ENCODE measurements at places on chromosomes 3 and 15.

DNA sequence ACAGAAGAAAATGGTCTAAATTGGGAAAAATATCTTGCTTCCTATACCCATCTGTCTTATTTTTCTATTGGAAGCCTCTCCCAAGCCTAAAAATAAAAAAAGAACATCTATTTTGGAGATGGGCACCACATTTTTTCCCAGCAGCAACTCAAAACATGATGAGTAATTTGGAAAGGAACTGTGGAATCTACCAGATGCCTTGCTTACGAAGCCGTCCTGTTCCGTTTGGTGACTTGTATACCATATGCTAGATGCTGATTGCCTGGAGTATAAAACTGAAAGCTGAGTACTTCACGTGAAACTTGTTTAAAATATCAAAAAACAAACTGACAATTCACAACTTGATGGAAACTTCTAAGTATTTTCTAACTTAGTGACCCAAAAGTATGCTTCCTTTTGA, 491.0 kb downstream of the ROBO2 start:
- no peak for DNase-seq

DNA sequence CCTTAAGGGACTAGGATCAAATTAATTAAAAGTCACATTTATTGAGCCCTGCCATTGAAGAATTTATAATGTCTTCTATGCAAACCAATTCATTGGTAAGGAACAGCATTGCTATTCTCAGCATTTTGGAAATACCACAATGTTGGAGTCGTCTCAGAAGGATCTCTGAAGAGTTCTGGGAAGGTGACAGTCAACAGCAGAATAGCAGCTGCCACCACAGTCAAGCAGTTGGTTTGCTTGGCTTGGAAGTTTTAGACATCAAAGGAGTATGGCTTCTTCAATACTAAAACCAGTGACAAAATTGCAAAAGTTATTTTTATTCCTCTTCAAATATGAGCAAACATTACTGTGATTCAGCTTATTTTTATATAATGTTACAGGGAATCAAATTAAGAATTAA, 167.9 kb downstream of the CNTN4 start:
- no peak for DNase-seq

DNA sequence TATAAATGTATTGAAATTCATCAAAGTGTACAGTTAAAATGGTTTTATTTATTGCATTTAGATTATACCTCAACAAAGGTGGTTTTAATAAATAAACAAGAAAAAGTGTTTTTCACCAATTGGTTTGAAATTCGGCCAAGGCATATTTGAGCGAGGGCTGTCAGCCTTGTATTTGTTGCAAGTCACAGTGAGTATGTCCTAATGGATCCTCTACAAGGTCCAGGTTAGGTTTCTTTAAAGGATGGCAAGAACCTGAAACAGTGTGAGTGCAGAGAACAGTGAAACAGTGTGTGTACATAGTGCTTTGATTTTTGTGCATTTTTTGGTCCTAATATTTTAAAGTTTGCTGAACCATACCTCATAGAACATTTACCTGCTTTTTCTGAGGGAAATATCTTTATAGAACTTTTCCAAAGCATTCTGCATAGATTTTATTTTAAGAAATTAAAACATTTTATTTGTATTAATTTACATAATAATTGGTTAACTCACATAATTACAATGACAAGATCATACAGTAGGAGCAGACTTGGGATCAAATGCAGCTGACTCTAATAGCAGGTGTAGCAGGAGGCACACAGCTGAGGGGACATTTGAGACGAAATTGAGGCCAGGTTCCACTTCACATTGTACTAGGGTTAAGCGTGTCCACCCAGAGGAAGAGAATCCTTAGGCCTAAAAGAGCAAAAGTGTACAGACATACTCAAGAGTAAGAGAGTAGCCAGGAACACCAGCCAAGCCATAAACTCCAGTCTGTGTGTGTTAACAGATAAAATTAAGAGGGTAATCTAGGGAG, 428.8 kb upstream of the TPRG1 start:
- DNase-seq = no peak

GRCh38 chr15:29270169-29270955, 740 bp upstream of the NSMCE3 start:
- DNase-seq = no peak

- DNase-seq = no peak
These were observed 102.1 kb upstream of the CMC1 start for GRCh38 chr3:28139288-28139687.

DNA sequence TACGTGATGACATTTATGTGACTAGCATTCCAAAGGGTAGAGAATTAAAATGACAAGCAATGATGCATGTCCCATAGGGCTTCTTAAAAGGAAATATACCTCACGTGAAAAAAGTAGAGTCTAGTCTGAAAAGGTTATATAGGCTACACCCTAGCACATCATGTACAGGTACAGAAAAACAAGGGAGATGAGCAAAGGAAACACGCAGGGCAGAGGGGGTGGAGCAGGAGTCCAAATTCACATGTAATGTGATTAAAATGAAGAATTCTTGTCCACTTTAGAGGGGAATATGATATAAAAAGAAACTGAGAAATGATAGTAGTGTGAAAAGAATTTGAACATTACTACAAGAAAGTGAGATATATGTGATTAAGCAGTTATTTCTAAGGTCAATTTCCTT, 59.4 kb downstream of the HACD2 start:
- no peak for DNase-seq

- no peak for DNase-seq
These were observed 9.9 kb downstream of the FYCO1 start for GRCh38 chr3:45985532-45986302.

- DNase-seq = no peak
These were observed 31.7 kb downstream of the UQCC5 start for GRCh38 chr3:52568069-52568468.
